Right kidney (tissue), 9 donors: ENCODE measurements at places on chromosomes 5 and 9.
A peak's percentile ranks its signal among the peaks of the same experiment; 100 is the strongest.

GRCh38 chr9:89634995-89635742, 30.4 kb downstream of the GADD45G start:
- no peak for DNase-seq

GRCh38 chr5:178424810-178425177, 165.4 kb downstream of the COL23A1 start:
- DNase-seq, result no peak

- DNase-seq, result no peak
Observed at GRCh38 chr9:16866587-16866986, 3.9 kb downstream of the BNC2 start.

DNA sequence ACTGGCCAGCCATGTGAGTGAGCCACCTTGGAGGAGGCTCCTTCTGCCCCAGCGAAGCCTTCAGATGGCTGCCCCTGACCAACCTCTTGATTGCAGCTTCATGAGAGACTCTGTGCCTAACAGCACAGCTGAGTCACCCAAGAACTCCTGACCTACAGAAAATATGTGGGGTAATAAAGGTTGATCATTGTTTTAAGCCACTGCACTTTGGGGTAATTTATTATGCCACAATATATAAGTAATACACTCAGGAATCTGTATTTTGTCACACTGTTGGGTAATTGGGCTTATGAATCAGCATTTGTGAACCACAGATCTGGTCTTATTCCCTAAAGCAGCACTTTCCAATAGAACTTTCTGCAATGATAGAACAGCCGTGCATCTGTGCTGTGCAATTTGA, 24.4 kb upstream of the VDAC1 start:
- no peak for DNase-seq

GRCh38 chr5:56494300-56494731, 261.2 kb upstream of the ANKRD55 start:
- no peak for DNase-seq

GRCh38 chr5:322281-322941, 897 bp downstream of the AHRR start:
- DNase-seq, result peak; percentile 46
